ENCODE measurements at places on chromosomes 6 and 20.

GRCh38 chr6:125858427-125859320, 67.9 kb downstream of the NCOA7 start:
- DNase-seq: no peak

GRCh38 chr20:61881416-61881815, 184.3 kb downstream of the TAF4 start:
- no peak for DNase-seq

DNA sequence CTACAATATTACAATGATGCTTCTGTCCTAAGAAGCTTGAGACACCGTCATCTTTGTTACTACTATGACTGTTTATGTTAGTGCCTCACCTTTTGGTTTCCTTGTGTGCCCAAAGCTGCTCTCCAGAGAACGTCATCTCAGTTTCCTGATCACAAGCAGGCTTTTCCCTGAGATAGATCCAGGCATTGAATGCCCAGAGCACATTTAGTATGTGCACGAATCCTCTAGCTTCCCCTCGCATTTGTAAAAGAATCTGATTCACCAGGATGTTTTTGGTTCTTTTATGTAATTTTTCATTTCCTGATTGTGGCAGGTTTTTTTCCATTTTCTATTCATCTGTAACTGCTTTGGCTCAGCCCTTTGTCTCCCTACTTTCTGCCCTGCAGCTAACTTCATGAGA, 100.2 kb upstream of the TMEM181 start:
- no peak for DNase-seq

GRCh38 chr6:128822271-128822670, 60.7 kb upstream of the LAMA2 start:
- DNase-seq: no peak

GRCh38 chr6:4102687-4103244, 23.8 kb upstream of the FAM217A start:
- DNase-seq: no peak

GRCh38 chr6:129607581-129608186, 102.3 kb downstream of the ARHGAP18 start:
- DNase-seq: no peak

DNA sequence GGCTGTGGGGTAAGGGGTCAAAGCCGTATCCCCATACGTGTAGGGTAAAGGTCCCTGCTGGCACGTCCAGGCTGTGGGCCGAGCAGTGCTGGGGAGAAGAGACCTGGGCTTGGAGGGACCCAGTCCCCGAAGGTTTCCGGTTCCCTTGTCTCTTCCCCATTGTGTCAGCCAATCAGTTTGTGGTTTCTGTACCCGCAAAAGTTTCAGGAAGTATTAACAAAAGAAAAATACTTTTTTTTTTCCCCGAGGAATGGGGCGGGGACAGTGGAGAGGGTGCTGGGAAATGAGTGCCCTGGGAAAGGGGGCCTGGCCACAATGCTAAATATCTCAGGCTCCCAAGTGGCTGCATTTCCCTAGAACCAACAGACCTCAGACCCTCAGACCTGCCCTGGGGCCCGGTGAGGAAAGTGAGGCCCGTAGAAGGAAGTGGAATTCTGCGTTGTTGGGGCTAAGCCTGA, 15.2 kb upstream of the AMD1 start:
- no peak for DNase-seq

All from AG04449 (cell line).